ENCODE measurements at places on chromosomes 6 and 20.

GRCh38 chr6:105838171-105838570 is 248.0 kb upstream of the PRDM1 start:
- DNase-seq, result no peak

- DNase-seq, result no peak
Measured at GRCh38 chr20:62319346-62319909, 16.6 kb downstream of the ADRM1 start.

GRCh38 chr6:129753422-129753821 is 43.4 kb upstream of the ARHGAP18 start:
- no peak for DNase-seq

- no peak for DNase-seq
Measured at GRCh38 chr6:5190507-5190906, 70.2 kb downstream of the LYRM4 start.

GRCh38 chr6:149938571-149939355 is 3.1 kb upstream of the ULBP2 start:
- DNase-seq, result no peak

DNA sequence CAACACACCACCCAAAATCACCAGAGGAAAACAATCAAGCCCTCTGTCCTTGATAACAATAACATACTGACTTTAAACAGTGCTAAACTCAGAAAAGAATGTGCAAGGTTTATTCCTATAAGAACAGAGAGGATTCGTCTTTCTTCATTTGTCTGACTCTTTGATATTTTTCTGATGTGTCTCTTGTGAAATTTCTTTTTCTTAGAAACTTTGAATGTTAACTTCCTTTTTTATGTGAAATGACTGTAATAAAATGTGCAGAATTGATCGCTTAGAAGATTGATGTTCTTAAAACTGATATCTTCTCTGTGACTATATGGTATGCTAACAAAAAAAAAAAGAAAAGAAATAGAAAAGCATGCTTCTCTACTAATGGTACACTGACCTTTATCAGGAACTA is 947.4 kb upstream of the CITED2 start:
- DNase-seq, result no peak

DNA sequence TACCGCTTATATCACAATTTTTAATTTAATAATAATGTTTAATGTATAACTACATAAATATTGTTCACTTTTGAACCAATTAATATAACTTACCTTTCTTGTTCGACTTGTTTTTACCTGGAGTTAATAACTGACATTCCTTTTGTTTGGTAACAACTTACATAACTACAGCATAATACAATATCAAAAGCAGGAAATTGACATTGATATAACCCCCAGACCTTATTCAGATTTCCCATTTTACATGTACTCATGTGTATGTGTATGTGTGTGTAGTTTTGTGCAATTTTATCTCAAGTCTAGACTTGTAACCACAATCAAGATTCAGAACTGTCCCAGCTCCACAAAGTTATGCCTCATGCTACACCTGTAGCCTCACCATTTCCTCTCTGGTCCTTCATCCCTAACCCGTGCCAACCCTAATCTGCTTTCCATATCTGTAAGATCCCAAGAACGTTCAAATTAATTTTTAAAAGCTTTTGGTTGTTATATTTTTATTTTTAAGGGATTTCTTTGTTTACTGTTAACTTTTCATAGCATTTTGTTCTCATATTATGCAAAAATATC is 190.6 kb downstream of the MANEA start:
- no peak for DNase-seq

- peak; percentile 10 for DNase-seq
Measured at GRCh38 chr6:136723780-136724179, 68.5 kb downstream of the MAP3K5 start.

GRCh38 chr6:166589786-166590574 is 3.5 kb upstream of the RAMACL start:
- no peak for DNase-seq

- DNase-seq, result no peak
Measured at GRCh38 chr6:45714006-45714730, 301.5 kb downstream of the CLIC5 start.

- no peak for DNase-seq
Measured at GRCh38 chr6:109239651-109240321, 142.5 kb downstream of the CD164 start.

DNA sequence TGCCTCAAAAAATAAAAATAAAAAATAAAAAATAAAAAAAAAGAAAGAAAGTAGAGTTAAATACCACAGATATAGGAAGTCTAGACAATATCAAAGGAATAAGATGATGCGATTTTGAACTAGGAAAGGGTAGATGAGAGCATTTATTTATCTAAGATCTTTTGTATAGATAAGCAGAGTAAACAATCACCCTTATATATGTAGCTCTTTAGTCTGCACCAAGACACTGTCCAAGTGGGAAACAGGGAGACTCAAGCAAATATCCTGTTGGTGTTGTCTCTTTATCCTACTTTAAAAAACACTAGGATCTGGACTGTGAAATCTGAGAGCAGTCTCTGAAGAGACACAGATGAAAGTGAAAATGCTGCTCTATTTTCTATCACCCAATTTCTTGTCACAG is 587.0 kb upstream of the FLRT3 start:
- no peak for DNase-seq

Data from stimulated activated CD4-positive, alpha-beta T cell treated with anti-CD3 and anti-CD28 coated beads, Interleukin-1b, Interleukin-23, amount 100 ng/mL, for 1 hour (primary cell).